ENCODE measurements at places on chromosomes 2 and 18. TPM values are rescaled to one million over a fixed set of nuclear protein-coding genes. Genes with fewer than 3 reads are reported as not detected.

Gene FBXO48
- total RNA-seq = 0.56 TPM

Gene SEPTIN10
- total RNA-seq = 49.8 TPM

Gene IL1B
- total RNA-seq = not detected

Gene DCAF17
- 16.7 TPM for total RNA-seq

Gene LHCGR
- total RNA-seq = not detected

Gene ASPRV1
- 0.28 TPM for total RNA-seq

Gene LINC00305
- not detected for total RNA-seq

Gene TUBA3E
- 117 TPM for total RNA-seq

Gene ANKRD62
- total RNA-seq = not detected

Gene COLEC11
- total RNA-seq = 2.9 TPM

Gene ANKRD53
- not detected for total RNA-seq

Gene IL1A
- not detected for total RNA-seq

Gene GALNT13
- 0.30 TPM for total RNA-seq

Gene TSHZ1
- total RNA-seq = 15.9 TPM

Gene ACVR1C
- 0.44 TPM for total RNA-seq

Gene LYG2
- total RNA-seq = not detected

Gene CHRND
- not detected for total RNA-seq

Gene MBP
- 62.8 TPM for total RNA-seq

Gene ADCY3
- 9.7 TPM for total RNA-seq
